Activated naive CD4-positive, alpha-beta T cell (primary cell): ENCODE measurements at places on chromosomes 2 and 18.

GRCh38 chr2:54240515-54241469 is 15.2 kb downstream of the TSPYL6 start:
- no peak for DNase-seq

DNA sequence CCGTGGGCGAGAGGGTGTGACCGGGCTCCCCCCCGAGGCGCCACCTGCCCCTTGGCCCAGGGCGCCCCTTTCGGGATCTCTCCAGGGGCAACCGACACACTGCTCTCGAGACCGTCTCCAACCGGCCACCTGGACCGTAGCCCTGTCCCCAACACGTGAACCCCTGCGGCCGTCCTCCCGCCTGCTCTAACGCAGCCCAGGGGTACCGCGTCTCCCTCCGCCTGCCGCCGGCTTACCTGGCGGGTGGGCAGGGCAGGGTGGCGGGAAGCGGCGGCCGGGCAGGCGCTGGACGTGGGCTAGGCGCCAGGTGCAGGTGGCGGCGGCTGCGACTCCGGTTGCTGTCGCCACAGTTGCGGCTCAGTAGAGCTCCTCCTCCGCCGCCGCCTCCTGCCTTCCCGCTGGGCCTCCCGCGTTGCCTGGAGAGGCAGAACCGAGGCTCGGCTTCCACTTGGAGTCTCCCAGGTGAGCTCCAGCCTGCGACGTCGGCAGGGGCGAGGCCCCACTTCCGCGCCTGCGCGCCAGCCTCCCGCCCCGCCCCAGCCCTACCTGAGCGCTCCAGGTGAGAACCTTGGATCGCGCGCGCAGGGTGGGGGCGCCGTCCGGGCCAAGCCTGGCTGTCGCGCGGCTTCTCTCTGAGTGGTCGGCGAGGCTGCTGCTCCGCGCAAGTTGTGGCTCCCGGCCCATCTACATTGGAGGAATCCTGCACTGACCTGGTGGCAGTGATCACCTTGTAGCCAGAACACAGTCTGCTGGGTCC is at the start of gene GALNT3:
Gene GALNT3, minus strand, starts transcription at position 469 of the 757 bp plus-strand sequence. CDS start 23,547 bp downstream, outside the sequence.
- no peak for DNase-seq

- no peak for DNase-seq
Observed at GRCh38 chr18:76521417-76522121, 26.5 kb upstream of the ZNF516 start.

- DNase-seq, result no peak
Observed at GRCh38 chr18:69444221-69444620, 43.5 kb downstream of the DOK6 start.

DNA sequence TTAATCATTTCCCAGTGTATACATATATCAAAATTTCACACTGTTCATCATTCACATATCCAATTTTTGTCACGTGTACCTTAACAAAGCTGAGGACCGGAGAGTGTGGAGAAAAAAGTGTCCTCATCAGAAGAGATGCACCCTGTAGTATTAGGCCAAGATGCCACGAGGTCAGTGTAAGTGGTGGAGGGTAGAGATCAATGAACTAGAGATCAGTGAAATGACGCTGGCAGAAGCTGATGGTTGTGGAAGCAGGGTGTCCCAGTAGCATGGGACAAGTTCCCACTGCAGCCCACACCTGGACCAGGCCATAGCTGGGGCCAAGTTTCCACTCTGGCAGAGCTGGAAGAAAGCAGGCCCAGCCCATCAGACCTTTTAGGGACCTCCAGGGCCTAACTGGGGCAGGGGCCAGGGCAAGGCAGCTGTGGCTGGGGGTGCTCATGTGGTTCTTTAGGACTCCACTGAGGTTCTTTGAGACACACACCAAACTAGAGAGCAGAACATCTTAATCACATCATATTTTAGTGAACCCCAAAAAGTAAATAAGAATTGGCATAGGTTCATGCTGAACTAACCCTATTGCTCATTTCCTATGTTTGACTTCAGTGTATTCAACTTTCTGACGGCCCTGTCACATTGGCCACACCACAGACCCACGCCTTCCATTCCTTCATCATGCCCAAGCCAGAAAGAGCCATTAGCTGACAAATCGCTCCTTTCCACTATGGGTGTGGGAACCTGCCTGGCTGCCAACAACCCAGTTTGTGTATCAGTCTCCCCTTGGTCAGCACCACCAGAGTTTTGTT is 21.6 kb upstream of the GPR55 start:
- DNase-seq, result no peak

- no peak for DNase-seq
Observed at GRCh38 chr2:241350878-241351639, 5.0 kb upstream of the FARP2 start.

- no peak for DNase-seq
Observed at GRCh38 chr2:145652571-145653545, 1132.9 kb upstream of the ZEB2 start.

DNA sequence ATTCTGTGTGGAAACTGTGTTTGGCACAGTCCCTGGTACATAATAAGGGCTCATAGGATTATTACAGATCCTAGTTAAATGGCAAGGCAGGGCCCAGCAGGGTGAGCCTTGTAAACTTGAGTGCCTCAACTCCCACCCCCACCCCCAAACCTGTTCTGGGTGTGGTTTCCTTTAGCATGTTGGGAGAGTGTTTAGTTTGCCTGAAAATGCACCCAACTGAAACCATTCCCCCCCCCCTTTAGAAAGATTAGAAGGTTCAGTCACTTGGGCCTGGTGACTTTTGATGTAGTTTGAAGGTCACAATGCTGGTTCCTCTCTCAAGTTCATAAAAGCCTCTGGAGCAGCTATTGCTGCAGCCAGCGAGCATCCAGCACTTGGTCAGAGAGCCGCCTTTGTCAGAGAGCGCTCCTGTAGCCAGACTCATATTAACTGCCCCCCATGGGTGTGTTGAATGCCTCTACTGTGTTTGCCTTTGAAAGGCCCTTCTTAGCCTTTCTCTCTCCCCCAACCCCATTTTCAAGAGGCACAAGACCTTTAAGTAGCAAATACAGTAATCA is 113.7 kb downstream of the SPTBN1 start:
- no peak for DNase-seq

GRCh38 chr2:58968885-58969284 is 727.8 kb upstream of the FANCL start:
- no peak for DNase-seq

DNA sequence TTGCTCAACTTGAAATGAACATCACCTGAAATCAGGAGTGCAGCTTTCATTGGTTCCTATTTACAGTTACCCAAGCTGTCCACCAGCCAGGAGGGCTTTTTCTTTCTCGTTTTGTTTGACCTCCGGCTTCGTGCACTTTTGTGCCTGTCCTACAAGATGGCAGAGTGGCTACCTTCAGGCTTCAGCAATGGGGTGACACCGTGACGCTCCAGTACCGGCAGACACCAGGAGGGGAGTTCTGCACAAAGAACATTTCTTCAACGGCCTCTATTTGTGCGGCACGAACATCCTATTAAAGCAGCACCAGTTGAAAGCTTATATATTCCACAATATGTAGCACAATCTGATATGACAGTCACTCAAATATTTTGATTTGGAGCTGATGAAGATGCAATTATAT is 18.3 kb downstream of the RNASEH1 start:
- no peak for DNase-seq

- DNase-seq, result no peak
Observed at GRCh38 chr2:171406044-171406443, 27.7 kb downstream of the METTL8 start.

- no peak for DNase-seq
Observed at GRCh38 chr2:171201271-171201670, 40.6 kb upstream of the TLK1 start.

GRCh38 chr2:41791523-41791922 is 256.3 kb upstream of the PKDCC start:
- DNase-seq, result no peak

DNA sequence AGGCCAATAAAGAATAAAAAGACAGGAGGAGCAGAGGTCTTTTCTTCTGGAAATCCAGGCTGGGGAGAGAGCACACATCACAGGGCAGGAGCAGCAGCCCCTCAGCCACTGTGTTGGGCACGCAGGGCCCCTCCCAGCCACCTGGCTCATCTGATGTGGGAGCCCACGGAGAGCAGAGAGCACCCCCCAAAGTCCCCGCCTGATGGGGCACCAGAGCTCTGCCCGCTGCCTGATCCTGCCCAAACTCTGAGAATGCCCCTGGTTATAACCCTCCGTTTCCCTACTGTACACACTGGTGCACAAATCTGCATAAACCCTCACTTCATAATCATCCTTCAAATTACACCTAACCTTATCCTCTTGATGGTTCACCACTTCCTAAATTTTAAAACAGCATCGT is 111.3 kb downstream of the HDAC4 start:
- peak; percentile 14 for DNase-seq

- no peak for DNase-seq
Observed at GRCh38 chr2:12131975-12132374, 385.5 kb downstream of the LPIN1 start.

DNA sequence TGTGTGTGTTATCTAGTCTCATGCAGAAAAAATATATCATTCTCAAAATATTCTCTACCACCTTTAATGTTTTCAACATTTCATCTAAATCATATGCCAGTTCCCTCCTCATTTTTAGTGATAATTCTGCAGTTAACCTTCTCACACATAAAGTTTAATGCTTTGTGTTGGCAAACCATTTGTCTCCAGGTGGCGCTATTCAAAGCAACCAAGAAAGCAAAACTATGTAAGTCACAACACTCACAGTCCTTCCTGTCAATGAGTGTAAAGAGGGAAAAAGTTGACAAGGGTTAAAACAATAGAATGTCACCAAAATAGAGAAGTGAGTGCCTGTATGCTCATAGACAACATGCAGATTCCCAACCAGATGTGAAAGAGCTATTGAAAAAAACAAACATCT is 961.6 kb upstream of the LRRTM1 start:
- no peak for DNase-seq

GRCh38 chr2:200829258-200829655 is 17.5 kb downstream of the BZW1 start:
- no peak for DNase-seq

DNA sequence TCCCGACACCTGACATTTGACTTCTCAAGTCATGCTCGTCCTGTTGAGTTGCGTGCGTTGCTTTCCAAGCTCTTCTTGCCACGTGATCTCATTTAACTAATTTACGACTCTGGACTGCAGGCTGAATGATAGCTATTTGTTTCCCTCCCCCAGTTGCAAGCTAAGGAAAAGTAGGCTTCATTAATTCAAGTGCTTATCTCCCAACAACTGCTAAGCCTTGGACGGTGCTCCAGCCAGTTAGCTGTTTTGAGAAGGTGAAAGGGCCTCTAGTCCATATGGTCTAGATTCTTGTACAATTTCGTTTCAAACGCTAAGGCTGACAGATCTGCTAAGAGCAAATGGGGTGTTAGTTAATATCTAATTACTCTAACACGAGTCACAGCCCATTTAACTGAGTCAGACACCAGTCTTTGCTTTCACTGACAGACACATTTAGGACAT is 21.1 kb downstream of the GPR45 start:
- DNase-seq, result no peak

DNA sequence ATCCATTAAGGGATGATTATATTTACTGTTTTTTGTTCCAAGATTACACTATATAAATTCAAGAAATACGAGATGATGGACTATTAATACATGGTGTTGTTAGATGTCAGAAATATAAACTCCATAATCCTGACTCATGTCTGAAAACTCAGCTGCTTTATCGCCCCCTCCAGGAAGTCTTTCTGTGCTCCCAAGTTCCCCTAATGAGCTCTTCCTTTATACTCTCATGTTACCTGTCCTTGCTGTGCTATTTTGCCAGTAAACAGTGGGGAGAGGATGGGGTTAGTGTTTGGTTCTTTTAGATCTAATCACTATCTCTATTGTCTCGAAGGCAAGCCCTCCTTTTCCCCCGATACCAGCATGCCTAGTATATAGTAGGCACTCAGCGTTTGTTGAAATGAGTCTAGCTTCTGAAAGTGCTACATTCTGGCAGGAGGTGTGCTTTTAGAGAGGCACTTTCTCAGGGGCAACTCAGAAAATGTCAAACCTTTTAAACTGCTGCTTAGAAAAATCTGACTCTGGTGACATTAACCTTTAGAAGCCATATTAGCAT is 21.4 kb upstream of the BARD1 start:
- DNase-seq, result no peak

- DNase-seq, result no peak
Observed at GRCh38 chr2:46871976-46872381, 43.6 kb downstream of the MCFD2 start.
